NCI-H510A (cell line): ENCODE measurements at places on chromosomes 3 and 15.

DNA sequence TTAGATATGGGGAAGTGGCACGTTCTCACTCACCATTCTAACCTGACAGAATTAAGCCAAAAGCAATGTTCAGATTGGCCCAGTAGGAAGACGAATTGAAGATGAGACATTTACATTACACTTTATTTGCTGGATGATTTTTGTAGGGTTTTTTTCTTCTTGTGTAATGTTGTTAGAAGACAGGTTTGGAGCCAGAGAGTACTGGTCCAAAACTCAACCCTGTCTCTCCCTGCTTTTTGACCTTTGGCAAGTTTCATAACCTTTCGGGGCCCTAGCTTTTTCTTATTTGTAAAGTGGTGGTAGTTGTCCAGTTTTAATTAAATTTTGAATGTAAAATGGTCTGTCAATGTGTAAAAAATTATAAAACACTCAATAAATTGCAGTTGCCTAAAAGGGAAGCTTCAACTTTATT is 29.5 kb downstream of the PDE8A start:
- DNase-seq = no peak

- no peak for DNase-seq
These were observed 44.3 kb upstream of the TM4SF4 start for GRCh38 chr3:149430216-149430615.

DNA sequence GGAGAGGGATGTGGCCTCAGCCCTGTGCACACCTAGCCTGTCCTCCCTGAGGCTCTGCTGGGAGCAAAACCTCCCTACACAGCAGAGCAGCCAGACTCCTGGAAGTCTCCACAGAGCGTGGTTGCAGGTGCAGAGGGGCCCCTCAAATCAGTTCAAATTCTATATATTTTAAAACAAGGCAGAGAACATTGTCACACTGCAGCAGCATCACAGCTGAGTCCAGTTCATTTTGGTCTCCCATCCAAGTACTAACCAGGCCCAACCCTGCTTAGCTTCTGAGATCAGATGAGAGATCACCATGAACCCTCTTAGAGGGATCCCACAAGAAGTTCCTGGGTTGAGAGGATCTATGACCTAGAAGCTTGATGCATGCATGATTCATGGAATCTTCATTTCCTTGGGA is 331.0 kb upstream of the RGMA start:
- no peak for DNase-seq

- DNase-seq = no peak
These were observed 50.0 kb upstream of the NMD3 start for GRCh38 chr3:161171113-161171512.

- no peak for DNase-seq
These were observed 219.9 kb downstream of the NLGN1 start for GRCh38 chr3:173617490-173617889.

- no peak for DNase-seq
These were observed 70.0 kb upstream of the SLC6A11 start for GRCh38 chr3:10746001-10746400.

DNA sequence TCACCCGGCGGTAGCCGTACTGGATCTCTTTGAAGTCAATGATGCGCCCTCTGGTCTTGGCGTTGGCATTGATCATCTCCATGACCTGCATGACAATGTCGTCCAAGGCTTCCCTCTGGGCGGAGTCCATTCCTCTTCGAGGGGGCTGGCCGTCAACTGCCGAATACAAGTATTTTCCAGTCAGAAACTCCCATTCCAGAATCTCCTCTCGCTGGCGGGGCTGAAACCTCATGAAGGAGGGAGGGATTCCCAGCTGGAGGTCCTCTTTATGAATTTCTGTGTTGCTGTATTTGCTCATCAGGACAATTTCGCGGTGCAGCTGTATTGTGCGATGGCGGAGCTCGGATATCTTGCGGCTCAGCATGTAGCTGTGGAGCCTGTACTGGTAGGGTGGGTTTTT is 73.4 kb downstream of the CHSY1 start:
- DNase-seq = no peak

GRCh38 chr3:157916672-157917071 is 189.5 kb downstream of the SHOX2 start:
- no peak for DNase-seq

DNA sequence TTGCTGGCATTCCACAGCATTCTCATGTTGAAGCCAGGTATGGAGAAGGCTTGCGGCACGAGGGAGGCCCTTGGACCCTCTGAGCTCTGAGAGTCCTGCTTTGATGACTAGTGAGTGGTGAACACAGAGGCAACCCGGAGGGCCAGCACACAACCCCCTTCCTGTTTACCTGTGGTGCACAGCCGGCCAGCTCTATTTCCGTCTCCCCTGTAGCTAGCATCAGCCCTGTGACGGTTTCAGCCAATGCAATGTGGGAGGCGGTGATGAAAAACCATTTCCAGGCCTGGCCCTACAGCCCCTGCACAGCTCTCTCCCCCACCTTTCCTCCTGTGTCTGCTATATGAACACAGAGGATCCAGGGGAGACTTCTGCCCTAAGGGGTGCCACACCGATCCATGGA is 76.8 kb upstream of the KLHL25 start:
- no peak for DNase-seq

GRCh38 chr3:187662848-187663409 is 7.3 kb downstream of the SST start:
- DNase-seq = no peak

DNA sequence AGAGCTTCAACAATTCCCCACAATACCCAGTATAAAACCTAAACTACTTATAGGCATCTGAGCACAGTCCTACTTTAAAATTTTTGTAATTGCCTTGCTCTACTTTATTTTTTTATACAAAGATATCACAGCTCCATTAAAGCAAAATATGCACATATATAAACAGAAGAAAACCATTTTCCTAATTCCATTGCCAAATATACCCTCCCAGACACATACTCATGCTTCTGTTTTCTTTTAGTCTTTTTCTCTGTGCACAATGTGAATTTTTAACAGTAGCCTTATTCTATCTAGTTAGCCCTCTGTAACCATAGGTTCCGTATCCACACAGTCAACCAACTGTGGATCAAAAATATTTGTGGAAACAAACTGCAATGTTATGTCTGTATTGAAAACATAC is 260.5 kb downstream of the SCAPER start:
- DNase-seq = no peak

- no peak for DNase-seq
These were observed 40.1 kb downstream of the GASK1A start for GRCh38 chr3:43019006-43019809.

- DNase-seq = no peak
These were observed 187.7 kb upstream of the CHRNA7 start for GRCh38 chr15:31842532-31843195.

DNA sequence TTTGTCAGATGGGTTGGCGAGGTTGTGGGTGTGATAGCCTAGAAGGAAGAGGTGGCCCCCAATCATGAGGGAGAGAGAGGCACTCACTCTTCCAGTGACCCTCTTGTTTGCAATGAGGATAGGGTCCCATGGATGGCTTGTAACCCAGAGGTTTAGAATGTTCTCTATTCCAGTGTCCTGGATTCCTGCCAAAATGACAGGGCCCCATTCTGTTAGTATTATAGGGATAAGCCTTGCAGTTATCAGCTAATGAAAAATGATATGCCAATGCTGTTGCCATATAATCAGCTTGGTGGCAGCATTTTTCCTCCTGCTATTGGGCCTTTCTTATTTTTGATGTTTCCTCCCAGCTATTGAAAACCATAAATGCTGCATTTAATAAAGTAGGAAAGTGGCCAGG is 23.3 kb upstream of the SENP7 start:
- DNase-seq = no peak

DNA sequence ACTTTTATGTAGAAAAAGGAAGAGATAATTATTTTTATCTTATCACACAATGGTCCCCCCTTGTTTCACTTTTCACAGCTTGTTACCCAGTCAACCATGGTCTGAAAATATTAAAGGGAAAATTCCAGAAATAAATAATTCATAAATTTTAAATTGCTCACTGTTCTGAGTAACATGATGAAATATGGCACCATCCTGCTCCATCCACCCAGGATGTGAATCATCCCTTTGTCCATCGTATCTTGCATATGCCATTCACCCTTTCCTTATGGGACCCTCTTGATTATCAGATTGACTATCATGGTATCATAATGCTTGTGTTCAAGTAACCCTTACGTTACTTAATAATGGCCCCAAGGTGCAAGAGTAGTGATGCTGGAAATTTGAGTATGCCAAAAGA is 43.7 kb downstream of the ANKRD28 start:
- DNase-seq = no peak

DNA sequence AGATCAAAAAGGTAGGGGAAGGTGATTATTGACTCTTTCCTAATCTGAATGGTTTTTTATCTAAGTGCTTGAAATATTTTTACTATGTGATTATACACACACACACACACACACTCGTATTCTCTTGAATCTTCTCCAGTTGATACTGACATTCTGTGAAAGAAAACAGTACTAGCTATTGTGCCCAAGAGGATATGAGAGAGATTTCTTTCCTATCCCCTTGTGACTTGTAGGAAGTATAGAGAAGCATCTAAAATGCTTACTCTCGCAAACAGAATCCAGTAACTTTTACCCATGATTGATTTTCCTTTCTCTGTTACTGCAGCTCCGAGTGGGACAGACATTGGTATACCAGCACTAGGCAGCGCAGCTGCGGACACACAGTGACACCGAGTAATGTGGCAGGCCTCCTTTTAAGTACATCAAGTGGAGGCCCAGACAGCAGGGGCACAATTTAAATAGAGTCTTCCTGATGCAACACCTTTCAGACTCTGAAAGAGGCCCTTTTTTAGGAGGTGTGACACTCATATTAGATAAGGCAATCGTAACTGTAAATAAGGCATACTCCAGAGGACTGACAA is 421.0 kb upstream of the CNTN4 start:
- DNase-seq = peak; percentile 0

DNA sequence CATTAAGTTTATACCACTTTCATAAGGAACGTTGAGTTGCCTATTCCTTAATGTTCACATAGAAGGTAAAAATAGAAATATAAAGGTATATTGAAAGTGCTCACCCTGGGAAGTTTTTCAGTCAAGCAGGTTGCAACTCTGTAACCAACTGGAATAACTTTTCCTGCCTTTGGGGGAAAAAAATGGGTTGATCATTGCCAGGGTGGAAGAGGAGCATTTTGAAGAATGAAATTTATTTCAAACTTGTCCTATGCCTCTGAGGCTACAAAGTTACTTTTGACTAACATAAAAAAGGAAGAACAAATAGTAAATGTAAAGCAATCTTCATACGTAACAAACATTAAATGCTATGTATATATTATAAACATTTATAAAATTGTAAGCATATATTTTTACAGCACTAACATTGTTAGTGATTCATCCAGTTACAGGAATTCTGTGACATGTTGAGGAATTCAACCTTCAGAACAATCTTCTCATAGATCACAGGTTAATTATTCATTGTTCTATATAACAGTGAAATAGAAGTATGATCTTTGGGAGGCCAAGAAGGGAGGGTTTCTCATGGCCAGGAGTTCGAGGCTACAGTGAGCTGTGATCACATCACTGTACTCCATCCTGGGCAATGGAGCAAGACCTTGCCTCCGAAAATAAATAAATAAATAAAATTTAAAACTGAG is 13.5 kb downstream of the EFHB start:
- no peak for DNase-seq

DNA sequence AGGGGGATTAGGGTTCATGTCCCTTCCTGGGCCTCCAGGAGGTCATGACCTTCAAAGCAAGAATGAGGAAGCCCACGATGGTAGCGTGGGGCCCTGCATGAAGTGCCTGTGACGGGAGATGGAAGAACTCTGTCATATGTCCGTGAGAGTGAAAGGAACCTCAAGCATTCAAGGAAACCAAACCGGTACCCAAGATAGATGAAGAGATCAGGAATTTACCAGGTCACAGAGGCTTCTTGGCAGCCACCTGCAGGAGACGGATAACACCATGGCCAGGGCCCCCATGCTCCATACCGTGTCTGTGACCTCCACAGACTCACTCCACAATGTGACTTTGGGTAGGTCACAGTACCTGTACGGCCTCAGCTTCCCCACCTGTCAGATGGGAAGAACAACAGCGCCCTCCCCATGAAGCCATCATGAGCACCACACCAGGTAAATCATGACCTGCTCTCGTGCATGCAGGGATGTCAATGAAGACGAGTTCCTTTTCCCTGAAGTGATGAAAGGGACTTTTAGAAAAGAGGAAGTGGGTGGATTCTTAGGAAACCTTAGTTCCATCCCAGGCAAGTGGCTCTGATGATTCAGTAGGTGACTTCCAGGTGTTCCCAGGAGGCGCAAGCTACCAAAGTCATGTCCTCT is 23.3 kb upstream of the CYP11A1 start:
- DNase-seq = no peak

DNA sequence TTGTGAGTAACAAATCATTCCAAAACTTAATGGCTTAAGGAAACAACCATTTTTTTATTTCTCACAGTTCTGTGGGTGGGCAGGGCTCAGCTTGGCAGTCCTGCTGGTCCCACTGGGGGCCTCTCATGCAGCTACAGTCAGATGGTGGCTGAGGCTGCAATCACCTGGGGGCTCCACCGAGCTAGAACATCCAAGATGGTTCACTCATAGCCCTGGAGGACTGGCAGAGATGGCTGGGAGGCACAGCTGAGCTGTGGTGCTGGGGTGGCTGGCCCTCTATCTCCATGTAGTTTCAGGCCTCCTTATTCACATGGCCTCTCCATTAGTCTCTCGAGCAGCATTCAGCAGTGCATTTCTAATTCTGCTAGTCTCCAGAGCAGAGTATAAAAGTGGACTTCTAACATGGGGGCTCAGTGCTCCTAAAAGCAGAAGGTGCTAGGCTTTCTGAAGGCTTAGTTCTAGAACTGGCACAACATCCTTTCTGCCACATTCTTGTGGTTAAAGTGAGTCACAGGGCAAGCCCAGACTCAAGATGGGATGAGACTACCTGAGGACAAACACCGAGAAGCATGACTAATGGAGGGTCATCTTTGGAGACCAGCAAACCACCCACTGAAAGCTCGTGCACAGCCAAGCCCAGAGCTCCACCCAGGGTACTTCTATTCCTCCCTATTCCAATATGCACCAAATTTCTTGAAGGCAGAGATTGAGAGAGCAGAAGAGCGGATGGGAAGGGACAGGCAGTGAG is 6.3 kb downstream of the CAV3 start:
- DNase-seq = no peak

DNA sequence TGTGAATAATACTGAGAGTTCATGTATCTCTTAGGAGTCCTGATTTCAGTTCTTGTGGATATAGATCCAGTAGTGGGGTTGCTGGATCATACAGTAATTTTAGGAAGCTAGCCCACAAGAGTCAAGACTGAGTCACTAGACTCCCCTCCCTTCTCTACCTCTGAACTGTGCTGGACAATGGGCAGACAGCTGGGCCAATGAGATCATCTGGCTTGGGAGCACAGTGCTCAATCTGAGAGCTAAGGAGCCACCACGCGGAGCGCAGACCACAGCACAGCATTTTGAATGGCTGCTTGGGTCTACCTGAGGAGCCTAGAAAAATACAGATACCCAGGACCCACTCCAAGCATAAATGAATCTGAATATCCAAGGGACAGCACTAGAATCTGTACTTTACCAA is 32.5 kb downstream of the WNT5A start:
- no peak for DNase-seq

DNA sequence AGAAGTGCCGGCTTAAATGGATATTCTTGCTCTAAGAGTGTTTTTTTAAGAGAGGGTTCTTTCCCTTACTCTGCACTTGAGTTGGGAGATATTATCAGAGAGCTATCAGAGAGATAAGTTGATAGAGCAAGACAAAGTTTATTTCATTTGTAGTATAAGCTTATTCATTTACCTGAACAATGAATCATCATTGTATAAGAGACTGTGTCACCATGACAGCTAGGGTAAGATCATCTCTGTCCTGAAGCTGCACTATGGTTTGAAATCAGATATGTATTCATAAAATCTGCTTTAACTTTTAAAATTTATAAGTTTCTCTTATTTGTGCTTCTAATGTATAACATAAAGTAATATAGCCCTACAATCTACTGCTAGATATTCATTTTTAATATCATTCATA is 128.1 kb upstream of the ARL6 start:
- no peak for DNase-seq
